T-helper 9 cell (primary cell): ENCODE measurements at places on chromosomes 2 and 18.

DNA sequence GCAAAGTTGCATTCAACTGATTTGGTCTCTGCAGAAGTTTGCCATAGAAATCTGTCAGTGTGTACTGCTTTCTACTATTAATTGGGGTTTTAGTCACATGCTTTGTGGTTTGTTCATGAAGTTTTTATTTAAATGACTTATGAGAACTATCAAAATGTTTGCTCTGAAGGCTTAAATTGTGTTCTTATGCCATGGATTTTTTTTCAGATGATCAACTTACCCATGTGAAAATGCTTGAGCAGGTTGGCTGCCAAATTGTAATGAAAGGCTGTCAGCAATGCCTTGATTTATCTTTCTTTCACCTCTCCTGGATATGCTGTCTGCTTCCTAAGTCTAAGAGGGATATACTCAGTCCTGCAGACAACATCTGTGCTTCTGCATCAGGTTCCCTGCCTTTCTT is 50.7 kb downstream of the FMNL2 start:
- DNase-seq: no peak

DNA sequence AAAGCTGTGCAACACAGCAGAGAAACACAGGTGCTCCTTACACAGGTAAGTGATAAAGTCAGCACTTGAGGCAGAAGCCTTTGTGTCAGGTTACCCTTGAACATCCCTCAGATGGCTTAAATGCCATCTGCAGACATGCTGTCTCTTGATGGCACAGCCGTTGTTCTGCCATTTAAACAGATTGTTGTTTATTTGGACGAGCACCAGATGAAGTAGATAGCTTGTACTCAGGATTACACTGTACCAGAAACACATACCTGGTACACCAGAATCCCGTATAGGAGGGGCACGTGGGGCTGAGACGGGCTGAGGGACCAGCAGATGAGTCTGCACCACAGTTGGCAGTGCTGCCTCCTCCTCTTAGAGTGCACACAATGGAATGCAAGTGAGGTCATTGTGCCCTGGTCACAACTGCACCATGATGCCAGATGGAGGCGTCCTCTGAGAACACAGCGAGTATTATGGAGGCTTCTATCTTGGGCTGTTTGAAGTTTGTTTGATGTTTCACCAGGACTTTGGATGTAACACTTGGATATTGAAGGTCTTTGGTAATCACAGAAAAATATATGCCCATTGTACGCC is 143.0 kb downstream of the TANC1 start:
- no peak for DNase-seq

DNA sequence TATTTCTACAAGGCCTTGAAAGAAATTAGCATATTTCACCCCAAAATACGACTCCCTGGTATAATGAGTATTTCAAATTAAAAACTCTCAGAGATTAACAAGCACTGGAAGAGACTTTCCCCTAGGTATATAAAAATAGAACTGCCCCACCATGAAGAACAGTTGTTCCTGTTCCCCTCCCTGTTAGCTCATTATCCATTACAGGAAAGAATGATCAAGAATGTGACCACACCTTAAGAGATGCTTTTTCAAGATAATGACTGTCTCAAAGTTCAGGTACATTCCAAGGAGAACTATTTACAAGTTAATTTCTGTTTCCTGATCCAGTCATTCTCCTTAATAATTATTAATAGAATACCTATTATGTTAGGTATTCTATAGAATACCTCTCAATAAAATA is 1220.6 kb upstream of the CDH2 start:
- no peak for DNase-seq

DNA sequence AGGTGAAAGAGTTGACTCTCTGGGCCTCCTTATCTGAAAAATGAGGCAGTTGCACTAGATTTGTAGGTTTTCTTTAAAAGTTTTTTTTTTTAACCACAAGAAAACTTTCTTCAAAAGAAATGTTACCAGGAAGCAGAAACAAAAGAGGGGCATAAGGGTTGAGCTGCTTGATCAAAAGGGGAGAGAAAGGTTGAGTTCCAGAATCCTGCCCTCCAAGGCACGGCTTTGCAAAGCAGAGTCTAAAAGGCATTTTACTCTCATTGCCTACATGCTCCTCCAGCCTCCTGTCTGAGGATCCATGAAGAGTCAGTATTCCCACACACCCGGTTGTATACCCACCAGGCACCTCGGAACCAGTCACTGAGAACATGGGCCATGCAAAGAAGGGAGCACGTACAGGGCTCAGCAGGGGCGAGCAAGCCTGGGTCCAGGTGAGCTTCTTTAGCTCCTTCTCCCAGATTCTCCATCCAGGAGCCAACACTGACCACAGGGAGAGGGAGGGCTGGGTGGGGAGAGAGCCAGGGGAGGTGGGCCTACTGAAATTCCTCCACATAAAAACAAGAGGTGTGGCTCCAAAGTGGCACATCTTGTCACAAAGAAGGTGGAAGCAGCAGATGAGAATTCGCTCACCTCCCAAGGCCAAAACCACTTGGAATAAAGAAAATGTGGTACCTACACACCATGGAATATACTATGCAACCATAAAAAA is 116.0 kb upstream of the EPC2 start:
- no peak for DNase-seq

GRCh38 chr18:79182047-79182713 is 113.0 kb downstream of the ATP9B start:
- no peak for DNase-seq

DNA sequence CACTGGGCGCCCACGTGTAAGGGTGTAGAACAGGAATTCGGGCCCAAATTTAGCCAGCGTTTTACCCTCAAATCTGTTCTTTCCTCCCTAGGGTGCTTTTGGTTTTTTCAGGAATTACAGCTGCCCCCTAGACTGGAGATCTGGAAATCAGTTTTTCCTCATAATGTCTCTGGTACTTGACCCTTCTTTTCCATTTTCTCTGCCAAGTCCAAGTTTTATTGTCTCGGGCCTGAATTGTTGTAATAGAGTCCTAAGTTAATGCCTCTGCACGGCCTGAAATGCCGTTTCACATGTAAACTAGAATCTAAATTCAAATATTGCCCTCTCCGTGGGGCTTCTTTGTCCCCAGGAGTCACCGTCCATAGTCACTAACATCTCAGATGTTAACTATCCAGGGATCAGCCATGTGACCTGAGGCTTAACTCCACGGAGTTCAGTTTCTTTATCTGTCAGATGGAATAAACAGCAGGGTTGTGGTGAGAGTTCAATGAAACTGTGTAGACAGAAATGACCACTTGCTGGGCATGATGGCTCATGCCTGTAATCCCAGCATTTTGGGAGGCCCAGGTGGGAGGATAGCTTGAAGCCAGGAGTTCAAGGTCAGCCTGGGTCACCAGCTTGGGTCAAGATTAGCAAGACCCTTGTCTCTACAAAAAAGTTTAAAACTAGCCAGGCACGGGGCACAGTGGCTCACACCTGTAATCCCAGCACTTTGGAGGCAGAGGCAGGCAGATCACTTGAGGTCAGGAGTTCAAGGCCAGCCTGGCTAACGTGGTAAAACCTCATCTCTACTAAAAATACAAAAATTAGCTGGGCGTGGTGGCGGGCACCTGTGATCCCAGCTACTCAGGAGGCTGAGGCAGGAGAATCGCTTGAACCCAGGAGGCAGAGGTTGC is 12.7 kb upstream of the CABLES1 start:
- DNase-seq: no peak

- DNase-seq: no peak
Measured at GRCh38 chr2:41779888-41780287, 267.9 kb upstream of the PKDCC start.

- DNase-seq: peak; percentile 76
Measured at GRCh38 chr2:159904127-159904958, 106.3 kb upstream of the CD302 start.

- DNase-seq: no peak
Measured at GRCh38 chr2:162917626-162918025, 79.1 kb upstream of the KCNH7 start.

GRCh38 chr2:48733067-48733503 is 22.4 kb downstream of the LHCGR start:
- no peak for DNase-seq

DNA sequence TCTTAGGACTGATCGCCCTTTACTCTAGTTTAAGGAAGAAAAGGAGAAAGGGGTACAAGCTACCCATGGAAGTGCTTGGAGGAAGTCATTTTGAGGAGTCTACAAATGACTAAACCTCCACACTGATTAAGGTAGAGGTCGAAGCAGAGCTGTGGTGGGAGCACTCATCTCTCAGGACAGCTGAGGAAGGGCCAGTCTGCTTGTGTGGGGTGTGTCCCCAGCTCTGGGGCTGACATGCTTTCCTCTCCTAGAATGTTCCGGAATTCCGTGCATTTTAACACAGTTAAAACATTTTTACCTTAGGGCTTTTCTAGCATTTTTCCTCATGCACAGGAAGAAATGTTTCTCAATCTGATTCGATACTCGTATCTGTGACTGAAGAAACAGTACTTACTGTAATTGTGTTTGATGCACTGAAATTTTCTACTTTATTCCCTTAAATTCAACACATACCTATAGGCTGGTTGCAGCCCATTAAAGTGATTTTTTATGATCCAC is 135.1 kb downstream of the NCK2 start:
- no peak for DNase-seq

GRCh38 chr18:77191071-77191751 is 58.4 kb upstream of the GALR1 start:
- DNase-seq: no peak

DNA sequence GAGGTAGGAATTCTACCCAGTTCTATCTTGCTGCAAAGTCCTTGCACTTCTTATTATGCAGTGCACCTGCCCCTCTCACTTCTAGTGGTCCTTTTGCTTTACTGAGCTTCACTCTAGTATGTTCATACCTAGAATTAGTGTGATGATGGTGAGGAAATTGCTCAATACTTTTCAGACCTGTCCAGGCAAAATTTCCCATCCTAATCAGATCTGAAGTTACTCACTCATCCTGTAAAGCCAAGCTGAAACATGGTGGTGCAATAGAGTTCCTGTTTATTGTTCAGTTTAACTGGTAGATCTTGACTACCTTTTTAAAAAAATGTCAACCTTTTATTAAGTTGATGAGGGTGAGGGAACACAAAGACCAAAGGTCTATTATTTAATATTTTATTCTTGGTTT is 12.6 kb upstream of the FIGN start:
- DNase-seq: no peak

DNA sequence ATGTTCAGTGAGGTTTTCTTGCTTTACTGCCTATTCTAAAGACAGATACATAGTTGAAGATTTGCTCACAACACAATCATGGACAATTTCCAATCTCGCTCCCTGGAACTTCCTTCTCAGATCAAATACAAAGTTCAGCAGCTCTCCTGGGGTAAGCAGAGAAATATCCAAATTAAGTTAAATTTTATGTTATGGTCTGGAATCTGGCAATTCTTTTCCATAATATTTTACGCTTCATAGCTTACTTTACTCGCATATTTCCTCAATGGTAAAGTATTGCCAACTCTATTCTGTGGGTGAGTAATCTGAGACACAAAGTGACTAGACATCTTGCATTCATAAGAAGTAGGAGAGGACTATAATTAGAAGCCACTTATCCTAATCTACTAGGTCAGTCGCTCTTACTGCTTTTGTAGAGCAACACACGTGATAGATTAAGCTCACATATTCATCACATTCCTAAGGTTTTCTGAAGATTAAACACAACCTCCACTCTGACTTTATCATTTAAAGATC is 529.4 kb downstream of the CCDC85A start:
- no peak for DNase-seq

- peak; percentile 31 for DNase-seq
Measured at GRCh38 chr18:12391487-12392165, 14.6 kb upstream of the AFG3L2 start.

- no peak for DNase-seq
Measured at GRCh38 chr2:8018956-8019355, 662.9 kb upstream of the ID2 start.
